ENCODE measurements at places on chromosomes 3 and 15.

- no peak for DNase-seq
These were observed 392.7 kb downstream of the LSAMP start for GRCh38 chr3:116052602-116053001.

GRCh38 chr15:55628369-55628730 lies 40.2 kb upstream of the PYGO1 start:
- DNase-seq = no peak

GRCh38 chr3:24562895-24563294 lies 68.2 kb upstream of the THRB start:
- no peak for DNase-seq

GRCh38 chr15:63969652-63970421 lies 76.4 kb downstream of the DAPK2 start:
- DNase-seq = no peak

DNA sequence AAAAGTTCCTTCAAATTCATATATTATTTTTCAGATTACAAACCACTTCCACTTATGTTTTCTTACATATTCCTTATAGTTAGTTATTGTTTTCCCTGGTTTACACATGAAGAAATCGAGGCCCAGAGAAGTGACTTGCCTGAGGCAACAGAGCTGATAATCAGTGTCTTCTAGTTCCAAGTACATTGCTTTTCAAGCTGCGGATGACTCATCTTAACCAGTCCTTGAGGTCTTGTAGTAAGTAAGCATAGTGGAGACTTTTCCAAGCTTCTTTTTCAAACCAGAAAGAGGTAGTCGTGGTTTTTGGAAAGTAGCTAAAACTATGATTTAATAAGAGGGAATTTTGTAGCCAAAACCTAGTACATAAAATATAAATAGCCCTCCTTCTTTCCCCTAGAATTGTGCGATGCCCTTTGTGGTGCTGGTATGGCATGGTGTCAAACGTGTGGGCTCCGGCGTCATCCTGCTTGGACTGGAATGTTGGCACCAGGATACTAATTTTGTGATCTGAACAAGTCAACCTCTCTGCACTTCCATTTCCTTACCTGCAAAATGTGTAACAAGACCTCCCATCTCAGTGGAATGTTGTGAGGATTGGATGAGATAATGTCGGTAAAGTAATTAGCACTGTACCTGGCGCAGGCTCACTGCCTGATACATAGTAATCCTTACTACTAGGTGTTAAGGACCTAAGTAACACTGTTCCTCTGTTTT lies 19.0 kb upstream of the DLG1 start:
- DNase-seq = no peak

DNA sequence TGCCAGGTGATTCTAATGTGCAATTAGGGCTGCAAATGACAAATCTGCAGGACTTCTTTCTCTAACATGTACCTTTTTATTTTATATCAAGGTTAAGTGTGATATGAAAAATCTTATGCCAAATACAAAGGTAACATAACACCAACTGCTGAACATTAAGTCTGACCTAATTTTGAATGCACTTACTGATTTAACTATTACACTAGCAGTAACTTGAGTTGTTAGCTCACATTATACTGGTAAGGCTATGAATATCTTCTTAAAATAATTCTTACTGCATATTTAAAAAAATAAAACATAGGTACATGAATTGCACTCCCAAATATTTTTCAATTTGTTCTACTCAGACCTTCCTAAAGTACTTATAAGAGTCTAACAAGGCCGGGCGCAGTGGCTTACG lies 259.2 kb downstream of the CD47 start:
- no peak for DNase-seq

DNA sequence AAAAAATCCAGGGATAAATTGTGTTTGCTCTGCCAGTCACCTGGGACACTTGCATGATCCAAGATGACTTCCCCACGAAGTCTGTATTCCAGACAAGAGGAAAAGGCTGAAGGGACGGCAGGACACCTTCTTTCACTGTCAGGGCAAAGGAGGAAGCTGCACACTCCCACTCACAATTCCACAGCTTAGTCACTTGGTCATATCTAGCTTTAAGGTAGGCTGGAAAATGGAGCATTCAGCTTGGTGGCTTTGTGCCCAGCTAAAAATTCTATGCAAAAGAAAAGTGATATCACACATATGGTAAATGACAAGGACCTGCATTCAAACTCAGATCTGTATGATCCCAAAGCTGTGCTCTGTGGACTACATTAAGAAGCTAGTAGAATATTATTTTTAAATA lies 109.2 kb upstream of the TPM1 start:
- no peak for DNase-seq

DNA sequence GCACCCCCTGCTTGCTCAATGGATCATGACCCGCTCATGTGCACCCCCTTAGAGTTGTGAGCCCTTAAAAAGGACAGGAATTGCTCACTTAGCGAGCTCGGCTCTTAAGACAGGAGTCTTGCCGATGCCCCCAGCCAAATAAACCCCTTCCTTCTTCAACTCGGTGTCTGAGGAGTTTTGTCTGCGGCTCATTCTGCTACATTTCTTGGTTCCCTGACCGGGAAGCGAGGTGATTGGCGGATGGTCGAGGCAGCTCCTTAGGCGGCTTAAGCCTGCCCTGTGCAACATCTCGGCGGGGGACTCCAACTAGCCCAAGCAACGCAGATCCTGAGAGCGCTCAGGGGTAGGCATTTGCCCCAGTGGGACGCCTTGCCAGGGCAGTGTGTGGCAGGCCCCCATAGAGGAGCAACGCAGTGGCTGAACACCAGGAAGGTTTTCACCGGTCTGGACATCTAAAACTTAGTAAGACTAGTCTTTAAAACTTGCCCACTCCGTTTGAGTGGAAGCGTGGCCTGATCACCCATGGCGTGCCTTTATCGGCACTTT lies 9.5 kb downstream of the SLCO2A1 start:
- DNase-seq = no peak

DNA sequence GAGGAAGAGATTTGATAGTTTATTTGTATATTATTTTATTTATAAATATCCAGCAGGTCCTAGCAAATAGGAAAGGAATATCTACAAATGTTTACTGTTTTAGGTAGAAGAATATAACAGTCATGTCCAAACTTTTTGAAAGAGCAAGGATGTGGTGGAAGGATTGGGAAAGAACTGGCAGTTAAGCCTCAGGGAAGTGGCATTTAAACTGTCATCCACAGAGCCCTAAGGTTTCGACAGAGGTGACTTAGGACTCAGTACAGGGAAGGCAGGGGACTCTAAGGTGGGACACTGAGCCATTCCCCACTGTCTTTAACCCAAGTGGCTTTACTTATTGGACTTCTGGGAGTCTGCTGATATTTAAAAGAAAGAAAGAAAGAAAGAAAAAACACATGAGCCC lies 11.8 kb upstream of the TMEM87A start:
- no peak for DNase-seq

DNA sequence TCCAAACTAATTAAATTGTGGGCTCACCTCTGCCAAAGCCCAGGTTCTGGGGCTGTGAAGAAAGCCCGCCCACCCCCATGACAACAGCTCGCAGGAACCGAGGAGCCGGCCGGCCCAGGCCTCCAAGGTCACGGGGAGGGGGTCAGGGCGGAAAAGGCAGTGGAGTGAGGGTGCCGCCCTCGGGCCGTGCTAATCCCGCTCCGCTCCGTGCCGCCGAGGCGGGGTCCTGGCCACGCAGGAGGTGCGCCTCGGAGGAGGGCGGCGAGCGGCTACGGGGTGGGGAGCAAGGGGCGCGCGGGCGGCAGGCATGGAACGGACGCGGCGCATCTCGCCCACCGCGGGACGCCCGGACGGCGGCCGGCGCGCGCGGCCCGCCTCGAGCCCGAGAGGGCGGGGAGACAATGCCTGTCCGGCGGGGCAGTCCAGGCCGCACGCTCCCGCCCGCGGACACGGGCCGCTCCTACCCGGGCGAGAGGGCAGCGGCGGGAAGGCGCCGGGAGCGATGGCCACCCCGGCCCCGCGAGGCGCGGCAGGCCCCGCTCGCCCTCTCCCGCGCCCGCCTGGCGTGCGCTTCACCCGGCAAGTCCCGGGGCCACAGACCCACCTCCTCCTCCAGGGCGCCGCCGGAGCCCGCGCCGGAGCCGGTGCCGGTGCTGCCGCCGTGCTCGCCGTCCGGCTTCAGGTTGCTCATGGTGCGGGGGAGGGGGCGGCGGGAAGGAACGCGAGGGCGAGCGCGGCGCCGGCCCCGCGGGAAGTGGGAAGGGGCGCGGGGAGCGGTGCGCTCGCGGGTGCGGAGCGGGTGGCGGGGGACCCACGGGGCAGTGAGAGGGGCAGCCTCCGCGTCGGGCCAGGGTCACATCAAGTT lies 528 bp downstream of the RBPMS2 start:
- DNase-seq = no peak

GRCh38 chr3:36201546-36201945 lies 178.8 kb upstream of the STAC start:
- no peak for DNase-seq

DNA sequence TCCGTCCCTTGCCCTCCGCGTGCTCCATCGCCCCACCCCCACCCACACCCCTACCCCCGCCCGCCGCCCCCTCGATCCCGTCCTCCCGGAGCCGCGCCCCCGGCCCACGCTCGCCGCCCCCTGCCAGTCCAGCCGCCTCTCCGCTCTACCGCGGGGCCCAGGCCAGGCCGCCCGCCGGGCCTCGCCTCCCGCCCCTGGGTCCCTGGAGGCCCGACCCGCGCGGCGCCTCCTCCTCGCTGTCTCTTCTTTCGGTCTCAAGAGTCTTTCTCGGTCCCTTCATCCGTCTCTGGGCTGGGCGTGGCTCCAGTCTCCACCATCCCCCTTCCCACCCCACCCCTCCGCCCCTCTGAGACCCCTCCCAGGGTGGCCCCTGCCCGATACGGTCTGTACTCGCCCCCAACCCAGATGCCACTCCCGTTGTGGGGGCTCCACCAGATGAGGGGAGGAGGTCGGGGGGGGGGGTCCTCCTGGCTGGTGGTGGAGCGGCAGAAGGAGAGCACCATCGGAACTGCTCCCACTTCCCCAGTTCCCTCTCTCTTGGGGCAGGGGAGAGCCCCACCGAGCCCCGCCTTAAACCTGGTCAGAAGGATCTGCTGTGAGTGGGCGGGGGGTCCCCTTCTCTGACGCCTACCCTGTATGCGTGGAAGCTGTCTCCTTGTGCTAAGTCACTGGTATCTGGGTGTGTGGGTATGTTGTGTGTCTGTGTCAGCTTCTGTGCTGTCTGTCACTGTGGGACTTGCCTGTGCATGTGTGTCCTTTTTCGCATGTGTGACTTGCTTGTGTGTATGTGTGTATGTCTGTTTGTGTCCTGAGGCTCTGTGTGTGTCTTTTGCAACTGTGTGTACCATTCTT lies 1.0 kb downstream of the PRKCD start:
- DNase-seq = peak; percentile 18

- DNase-seq = no peak
These were observed 112.1 kb upstream of the MB21D2 start for GRCh38 chr3:193029800-193030199.

GRCh38 chr3:180117381-180118163 lies 80.8 kb upstream of the PEX5L start:
- no peak for DNase-seq

- DNase-seq = no peak
These were observed 7.0 kb upstream of the HMCES start for GRCh38 chr3:129271674-129272073.

- no peak for DNase-seq
These were observed 15.7 kb upstream of the TEX9 start for GRCh38 chr15:56349554-56349953.

DNA sequence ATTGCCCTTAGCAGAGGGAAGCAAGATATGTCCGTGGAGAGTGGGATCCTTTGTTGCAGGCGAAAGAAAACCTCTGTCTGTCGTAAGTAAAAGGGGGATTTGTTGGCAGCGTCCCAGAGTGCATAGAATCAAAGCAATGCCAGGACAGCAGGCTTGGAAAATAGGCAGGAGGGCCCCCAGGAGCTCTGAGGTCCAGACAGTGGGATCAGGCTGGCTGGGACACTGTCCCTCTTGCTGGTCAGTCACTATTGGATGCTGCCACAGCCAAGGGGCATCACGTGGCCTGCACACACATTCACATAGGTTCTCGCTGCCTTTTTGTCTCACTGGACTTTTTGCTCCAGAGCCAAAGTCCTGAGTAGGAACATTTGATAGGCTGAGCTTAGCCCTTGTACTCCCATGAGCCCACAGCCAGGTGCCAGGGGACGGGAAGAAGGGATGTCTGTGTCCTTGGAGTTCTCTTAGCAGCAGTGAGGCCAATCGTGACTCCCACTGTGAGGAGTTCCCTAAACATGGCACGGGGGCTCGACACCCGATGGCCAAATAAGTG lies 10.7 kb downstream of the MUC20 start:
- DNase-seq = no peak

Measured in effector memory CD4-positive, alpha-beta T cell (primary cell).